Activated CD4-positive, CD25-positive, alpha-beta regulatory T cell treated with anti-CD3 and anti-CD28 coated beads, Interleukin-2, amount 50 U/mL, for 24 hours (primary cell): ENCODE measurements at places on chromosomes 4 and X.

GRCh38 chr4:144597171-144597570, 48.8 kb upstream of the HHIP start:
- ATAC-seq, result no peak

GRCh38 chr4:11455201-11455835, 26.6 kb upstream of the HS3ST1 start:
- no peak for ATAC-seq

- no peak for ATAC-seq
These were observed 93.7 kb upstream of the TRPC3 start for GRCh38 chr4:122045533-122045932.

DNA sequence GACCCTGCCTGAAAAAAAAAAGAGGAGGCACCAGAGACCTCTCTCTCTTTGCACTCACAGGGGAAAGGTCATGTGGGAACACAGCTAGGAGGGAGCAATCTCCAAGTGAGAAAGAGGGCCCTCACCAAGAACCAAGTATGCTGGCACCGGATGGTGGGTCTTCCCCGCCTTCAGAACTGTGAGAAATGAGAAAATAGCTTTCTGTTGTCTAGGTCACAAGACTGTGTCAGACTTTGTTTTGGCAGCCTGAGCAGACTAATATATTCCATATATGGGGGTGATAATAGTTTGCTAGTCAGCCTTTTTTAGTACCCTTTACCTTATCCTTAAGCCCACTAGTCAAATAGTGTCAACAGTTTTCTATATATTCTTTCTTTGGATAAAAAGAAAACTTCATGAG, 193.0 kb downstream of the TRIML1 start:
- ATAC-seq, result no peak
